T-helper 2 cell treated with Interferon-gamma antibody and Interleukin-4, amounts not matched to agents 5 μg/mL and 100 μg/mL, for 36 hours (primary cell): ENCODE measurements at places on chromosomes 13 and 19.

GRCh38 chr13:24997367-24997967 lies 98.5 kb upstream of the PABPC3 start:
- DNase-seq, result no peak

- DNase-seq, result no peak
These were observed 3.5 kb upstream of the SBNO2 start for GRCh38 chr19:1177322-1178114.

DNA sequence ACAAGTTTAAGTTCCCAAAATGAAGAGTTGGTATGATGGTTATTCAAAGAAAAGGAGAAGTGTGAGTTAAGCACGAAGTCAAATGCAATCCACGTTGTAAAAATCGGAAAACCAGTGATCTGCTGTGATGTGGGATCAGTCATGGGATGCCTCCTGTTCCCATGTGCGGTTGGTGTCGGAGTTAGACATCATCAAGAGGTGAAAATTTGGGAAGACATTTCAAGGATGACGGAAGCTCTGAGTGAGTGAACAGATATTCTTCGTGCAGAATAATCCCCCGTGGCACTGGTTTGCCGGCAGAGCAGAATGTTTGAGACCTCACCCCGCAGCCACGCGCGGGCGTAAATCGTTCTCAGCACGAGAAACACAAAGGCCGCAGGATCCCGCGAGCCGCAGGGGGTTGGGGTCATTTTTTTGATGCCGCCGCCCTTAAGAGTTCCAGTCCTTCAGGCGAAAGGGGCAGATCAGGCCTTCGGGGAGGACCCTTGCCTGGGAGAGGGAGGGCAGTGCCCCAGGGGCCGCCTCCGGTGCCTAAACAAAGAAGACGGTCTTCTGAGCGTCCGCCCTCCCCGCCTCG lies 13.7 kb upstream of the SOX1 start:
- no peak for DNase-seq

- DNase-seq, result peak; percentile 45
These were observed 6.9 kb upstream of the CBY2 start for GRCh38 chr13:45695198-45695730.

DNA sequence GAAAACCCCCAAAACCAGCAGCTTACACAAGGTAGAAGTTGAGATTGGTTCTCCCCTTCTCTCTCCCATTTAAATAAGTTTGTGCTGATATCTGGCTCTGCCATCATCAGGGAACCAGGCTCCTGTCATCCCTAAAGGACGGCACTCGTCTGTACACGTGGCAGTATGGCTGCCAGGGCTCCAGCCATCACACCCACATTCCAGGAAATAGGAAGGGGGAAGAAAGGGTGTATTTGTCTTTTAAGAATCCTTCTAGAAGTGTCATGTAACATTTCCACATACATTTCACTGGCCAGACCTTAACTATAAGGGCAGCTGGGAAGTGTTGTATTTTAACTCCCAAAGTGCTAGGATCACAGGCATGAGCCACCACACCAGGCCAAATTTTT lies 10.1 kb downstream of the SPC24 start:
- DNase-seq, result no peak

DNA sequence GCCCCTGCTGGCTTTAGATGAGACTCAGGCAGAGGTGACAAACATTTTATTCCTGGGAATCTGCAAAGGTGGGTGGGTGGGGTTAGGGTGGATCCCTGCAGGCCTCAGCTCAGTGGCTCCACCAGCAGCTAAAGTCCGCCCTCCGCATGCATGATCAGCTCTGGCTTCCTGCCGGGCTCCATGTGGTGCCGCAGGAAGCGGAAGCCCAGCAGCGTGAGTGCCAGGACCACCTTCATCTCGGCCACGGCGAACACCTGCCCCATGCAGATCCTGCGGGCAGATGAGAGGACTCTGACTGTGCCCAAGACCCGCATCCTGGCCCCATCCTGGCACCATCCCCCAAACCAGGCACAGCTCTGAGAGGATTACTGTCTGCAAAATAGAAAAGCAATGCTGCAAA lies 26.3 kb downstream of the CYP4F2 start:
- no peak for DNase-seq

- DNase-seq, result no peak
These were observed 336.6 kb downstream of the TEX29 start for GRCh38 chr13:111657013-111657412.

DNA sequence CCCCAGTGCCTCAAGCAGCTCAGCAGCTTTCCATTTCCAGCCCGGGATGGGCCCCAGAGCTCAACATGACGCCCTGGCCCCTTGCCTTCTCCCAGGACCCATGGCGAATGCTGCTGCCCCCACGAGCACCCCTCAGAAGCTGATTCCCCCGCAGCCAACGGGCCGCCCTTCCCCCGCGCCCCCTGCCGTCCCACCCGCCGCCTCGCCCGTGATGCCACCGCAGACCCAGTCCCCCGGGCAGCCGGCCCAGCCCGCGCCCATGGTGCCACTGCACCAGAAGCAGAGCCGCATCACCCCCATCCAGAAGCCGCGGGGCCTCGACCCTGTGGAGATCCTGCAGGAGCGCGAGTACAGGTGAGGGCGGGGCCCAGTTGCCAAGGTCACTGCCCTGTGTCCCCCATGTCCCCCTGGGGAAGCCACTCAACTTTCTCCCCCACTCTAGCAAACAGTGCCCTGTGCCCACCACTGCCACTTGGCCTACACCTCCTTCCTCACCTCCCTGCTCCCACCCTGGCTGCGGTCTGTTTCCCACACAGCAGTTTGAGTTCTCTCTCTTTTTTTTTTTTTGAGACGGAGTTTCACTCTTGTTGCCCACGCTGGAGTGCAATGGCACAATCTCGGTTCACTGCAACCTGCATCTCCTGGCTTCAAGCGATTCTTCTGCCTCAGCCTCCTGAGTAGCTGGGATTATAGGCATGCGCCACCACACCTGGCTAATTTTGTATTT lies 26.9 kb downstream of the SMARCA4 start:
- no peak for DNase-seq

GRCh38 chr13:95564091-95564490 lies 11.6 kb downstream of the CLDN10 start:
- DNase-seq, result no peak

GRCh38 chr19:15304140-15304705 lies 28.1 kb downstream of the BRD4 start:
- DNase-seq, result peak; percentile 43

- no peak for DNase-seq
These were observed 276.3 kb upstream of the PRR20A start for GRCh38 chr13:56864451-56864850.

DNA sequence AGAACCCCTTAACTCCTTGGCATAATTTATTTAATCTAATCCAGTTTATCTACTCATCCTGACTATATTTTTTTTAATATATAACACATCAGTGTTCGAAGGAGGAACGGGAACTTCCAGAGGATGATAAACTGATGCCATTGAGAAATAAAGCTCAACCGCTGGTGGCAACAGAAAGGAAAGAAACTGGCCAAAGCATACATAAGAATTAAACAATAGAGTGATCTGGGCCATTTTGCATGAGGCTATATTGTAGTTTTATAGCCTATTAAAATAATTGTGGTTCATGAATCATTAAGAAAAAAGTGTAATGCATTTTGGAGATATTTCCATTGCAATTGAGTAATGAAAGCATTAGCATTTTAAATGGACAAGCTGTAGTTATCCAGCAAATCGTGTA lies 94.2 kb downstream of the FRY start:
- no peak for DNase-seq
